ENCODE measurements at places on chromosomes 16 and 17. TPM values are rescaled to one million over a fixed set of nuclear protein-coding genes. Genes with fewer than 3 reads are reported as not detected.

Gene FOXJ1
- 7.7 TPM for total RNA-seq

Gene FA2H
- total RNA-seq, result 7.3 TPM

Gene DPEP3
- 0.60 TPM for total RNA-seq

Gene SOX8
- total RNA-seq, result 0.26 TPM

Gene PPM1E
- 0.21 TPM for total RNA-seq

Gene ENKD1
- total RNA-seq, result 11.2 TPM

Gene KRT15
- total RNA-seq, result 27.8 TPM

Gene ANKRD40CL
- not detected for total RNA-seq

Gene SP6
- total RNA-seq, result 1.5 TPM

DNA sequence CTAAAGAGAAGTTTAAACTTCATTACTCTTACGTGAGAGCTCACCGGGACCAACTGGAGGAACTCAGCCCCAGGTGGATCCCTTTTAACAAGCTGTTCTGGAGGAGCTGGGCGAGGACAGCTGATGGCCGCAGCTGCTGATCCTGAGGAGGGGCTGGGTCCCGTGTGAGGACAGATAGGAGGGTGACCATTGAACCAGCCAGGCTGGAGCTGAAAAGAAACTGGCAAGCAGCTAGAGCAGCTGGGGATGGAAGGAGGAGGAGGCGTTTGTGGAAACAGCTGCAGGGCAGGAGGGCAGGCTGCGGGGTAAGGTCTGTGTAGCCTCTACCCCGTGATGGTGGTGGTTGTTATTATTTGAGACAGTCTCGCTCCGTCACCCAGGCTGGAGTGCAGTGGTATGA lies 119.5 kb downstream of the AATF start:
- DNase-seq, result no peak

DNA sequence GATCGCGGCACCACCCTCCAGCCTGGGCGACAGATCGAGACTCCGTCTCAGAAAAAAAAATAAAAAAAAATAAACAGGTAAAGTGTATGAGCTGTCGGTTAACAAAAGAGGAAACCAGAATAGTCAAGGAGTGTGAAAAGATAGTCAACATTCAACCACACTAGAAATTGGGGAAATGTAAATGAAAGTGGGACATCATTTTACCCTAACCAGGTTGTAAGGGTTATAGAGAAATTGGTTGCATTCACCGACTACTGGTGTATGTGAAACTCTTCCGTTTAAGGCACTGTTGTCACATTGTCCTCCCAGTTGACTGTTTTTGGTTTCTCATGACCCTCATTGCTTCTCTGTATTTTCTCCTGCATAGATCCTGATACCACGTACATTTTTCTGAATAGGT lies 62.8 kb downstream of the RABEP1 start:
- DNase-seq, result no peak

DNA sequence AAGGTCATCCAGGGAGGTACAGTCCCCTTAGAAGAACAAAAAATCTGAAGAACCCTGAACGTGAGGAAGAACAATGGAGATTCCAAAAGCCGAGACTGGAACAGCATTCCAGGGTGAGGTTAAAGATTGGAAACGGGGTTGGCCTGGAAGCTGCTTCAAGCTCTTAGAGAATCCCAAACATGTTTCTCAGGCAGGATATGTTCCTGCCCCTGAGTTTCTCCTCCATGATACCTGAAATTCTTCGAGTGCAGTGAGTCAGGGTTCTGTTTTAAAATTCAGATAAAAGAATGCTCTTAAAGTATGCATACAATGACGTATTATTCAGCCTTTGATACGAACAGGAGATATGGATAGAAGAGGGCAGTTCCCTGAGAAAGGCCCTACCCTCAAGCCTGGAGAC lies 293.1 kb downstream of the HS3ST3B1 start:
- DNase-seq, result no peak

GRCh38 chr17:896953-897661 lies 82.5 kb downstream of the NXN start:
- DNase-seq, result no peak

GRCh38 chr16:50444526-50444925 lies 75.7 kb upstream of the BRD7 start:
- DNase-seq, result no peak

- no peak for DNase-seq
These were observed 99.5 kb upstream of the DHX40 start for GRCh38 chr17:59465949-59466307.

DNA sequence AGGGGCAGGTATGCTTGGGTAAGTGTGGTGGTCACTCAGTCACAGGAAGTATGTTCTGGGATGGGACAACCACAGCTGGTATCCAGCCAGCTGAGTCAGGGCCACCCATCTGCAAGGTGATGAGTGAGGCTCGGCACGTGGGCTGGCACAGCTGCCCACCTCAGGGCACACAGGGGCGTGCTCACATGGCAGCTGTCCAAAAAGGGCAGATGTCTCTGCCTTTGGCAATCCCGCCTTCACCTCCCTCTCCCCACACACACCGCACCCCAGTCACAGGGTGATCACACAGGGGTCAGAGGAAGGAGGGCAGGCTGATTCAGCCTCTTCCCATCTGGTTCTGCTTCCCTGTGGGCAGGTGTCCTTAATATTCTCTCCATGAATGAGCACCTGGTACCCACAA lies 85.9 kb upstream of the TOB1 start:
- no peak for DNase-seq

DNA sequence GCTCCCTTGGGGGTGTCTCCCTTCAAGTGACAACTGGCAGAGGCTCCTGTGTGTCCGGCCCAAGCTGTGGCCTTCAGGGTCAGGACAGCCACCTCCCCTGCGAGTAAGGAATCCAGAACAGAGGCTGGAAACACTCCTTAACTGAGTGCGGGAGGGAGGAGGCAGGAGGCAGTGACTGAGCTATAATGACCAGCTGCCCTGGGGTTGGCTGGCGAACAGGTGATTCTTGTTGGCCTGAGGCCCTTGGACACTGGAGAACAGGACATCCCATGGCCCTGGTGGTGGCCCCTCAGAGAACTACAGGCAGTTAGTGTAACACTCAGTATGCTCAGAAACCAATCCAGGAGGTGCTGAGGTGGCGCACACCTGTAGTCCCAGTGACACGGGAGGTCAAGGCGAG lies 9.4 kb upstream of the SNAI3 start:
- DNase-seq, result no peak

DNA sequence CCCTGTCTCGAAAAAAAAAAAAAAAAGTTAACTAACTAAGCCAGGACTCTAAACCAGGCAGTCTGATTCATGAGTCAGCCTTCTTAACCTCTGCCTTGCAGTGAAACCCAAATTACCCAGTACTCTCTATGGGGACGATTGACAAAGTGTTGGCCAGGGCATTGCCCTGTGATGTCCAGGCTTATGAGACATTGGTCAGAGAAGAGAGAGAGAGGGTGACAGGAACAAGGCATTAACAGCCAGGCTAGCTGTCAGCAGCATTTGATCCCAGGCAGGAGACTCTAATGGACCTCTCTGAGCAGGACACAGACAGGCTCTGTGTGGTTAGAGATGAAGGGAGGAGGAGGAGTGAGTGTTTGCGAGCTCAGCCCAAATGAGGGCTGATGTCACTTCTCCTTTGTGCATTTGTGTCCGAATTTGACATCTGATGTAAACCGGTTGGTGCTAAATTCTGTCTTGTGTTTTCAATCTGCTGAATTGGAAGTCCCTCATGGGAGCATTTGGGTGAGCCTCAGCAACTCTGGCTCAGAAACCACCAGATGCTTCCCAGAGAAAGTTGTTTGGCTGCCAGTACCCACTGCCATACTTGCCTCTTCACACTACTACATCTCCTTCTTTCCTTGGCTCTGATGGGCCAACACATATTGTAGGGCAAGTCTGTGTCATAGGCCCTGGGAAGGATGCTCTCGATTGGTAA lies 4.3 kb upstream of the MYL4 start:
- no peak for DNase-seq

DNA sequence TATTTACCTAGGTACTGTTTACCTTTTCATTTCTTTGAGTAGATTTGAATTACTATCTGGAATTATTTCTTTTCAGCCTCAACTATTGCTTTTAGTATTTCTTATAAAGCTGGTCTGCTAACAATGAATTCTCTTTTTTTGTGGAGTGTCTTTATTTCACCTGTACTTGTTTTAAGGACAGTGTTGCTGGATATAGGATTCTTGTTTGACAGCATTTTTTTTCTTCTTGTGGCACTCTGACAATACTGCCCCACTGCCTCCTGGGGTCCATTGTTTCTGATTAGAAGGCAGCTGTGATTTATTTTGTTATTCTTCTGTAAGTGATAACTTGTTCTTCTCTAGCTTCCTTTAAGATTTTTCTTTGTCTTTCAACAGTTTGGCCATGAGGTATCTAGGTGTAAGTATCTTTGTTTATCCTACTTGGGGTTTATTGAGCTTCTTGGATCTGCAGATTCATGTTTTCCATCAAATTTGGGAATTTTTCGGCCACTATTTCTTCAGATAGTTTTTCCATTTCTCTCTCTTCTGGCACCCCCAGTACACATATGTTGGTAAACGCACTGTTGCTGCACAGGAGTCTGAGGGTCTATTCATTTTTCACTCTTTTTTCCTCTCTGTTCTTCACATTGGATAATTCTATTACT lies 130.4 kb downstream of the AATF start:
- no peak for DNase-seq

- no peak for DNase-seq
These were observed 5.0 kb downstream of the RPL19 start for GRCh38 chr17:39205112-39205526.

DNA sequence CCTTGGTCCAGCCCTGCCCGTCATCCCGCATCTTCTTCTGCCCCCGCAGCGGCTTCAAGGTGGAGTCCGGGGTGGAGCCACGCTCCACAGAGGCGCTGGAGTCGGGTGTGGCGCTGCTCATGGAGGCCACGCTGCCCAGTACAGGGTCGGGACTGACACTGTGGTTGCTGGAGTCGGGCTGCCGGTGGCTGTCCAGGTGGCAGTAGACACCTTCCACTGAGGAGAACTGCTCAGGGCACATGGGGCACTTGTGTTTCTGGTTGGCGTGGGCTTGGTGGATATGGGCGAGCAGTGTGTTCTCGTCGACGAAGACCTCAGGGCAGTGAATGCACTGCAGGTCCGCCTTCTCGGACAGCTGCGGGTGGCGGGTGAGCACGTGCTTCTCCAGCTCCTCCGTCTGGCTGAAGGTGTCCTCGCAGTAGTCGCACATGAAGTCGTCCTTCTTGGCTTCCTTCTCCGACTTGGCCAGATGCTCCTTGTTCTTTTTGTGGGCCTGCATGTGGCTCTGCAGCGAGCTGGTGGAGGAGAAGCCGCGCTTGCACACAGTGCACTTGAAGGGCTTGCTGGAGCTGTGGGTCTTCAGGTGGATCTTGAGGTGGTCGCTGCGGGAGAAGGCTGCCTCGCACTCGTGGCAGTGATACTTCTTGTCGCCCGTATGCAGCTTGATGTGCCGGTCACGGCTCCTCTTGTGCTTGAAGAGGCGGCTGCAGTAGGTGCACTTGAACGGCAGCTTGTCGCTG lies 217.8 kb downstream of the ZNF423 start:
- no peak for DNase-seq

DNA sequence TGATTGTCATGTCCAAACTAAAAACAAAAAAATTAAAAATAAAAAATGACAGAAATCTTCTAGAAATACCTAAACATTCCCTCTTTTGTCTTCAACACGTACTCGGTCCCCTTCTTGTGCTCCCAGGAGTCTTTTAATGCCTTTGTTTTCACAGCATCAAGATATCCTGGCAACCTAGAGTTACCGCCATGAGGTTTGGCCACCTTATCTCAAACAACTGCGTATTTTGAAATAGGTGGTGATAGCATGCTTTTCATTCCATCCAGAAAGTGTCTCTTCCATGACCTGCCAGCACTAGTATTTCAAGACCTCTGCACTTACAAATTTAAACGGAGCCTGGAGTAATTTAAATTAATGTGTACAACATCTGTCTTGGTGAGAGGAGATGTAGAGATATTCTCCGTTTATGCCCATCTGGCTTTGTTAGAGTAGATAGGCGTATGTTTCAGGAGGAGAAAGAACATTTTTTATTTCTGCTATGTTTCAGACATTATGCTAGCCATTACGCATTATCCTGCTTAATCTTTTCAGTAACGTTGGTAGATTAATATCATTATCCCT lies 42.0 kb downstream of the RBFOX1 start:
- no peak for DNase-seq

DNA sequence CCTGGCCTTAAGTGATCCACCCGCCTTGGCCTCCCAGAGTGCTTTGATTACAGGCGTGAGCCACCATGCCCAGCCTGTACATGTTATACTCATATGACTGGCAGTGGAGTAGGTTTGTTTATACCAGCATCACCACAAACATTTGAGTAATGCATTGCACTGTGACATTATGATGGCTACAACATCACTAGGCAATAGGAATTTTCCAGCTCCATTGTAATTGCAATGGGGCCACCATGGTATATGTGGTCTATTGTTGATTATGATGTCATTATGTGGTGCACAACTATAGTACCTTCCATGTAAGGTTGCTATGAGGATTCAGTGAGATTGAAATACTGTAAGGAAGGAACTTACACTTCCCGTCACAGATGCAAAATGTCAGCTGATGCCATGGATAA lies 168.9 kb downstream of the COPRS start:
- no peak for DNase-seq

- no peak for DNase-seq
These were observed 297.5 kb upstream of the XYLT1 start for GRCh38 chr16:17768257-17768656.

All from left lung (tissue), 14 donors.